ENCODE measurements at places on chromosomes 4 and X.

- no peak for DNase-seq
These were observed 298.7 kb upstream of the KLF3 start for GRCh38 chr4:38365261-38365660.

- peak; percentile 11 for DNase-seq
These were observed 83.7 kb downstream of the FREM3 start for GRCh38 chr4:143616771-143617170.

DNA sequence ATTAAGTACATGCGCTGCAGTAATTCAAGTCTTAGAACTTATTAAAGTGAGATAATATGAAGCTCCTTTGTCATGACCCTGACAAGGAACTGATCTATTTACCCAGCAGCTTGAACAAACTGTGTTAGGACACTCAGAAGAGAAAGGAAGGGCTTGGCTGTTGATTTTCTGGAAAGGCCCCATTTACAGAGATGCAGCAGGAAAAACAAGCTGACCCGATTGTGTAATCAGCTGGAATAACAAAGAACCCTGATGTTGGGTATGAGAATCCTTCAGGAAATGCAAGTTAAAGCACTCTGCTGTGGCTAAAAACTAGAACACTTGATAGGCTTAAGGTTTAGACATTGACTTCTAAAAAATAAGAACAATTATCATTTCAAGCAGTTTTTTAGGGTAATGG, 64.8 kb downstream of the TBC1D9 start:
- peak; percentile 69 for DNase-seq

DNA sequence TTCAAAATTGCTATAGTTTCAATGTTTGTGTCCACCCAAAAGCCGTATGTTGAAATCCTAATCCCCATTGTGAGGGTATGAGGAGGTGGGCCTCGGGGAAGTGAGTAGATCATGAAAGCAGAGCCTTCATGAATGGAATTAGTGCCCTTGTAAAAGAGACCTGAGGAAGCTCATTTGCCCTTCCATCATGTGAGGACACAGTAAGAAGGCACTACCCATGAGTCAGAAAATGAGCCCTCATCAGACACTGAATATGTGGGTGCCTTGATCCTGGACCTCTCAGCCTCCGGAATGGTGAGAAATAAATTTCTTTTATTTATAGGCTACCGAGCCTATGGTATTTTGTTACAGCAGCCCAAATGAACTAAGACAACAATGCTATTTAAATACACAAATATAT, 57.7 kb upstream of the EFHC2 start:
- DNase-seq = peak; percentile 6

DNA sequence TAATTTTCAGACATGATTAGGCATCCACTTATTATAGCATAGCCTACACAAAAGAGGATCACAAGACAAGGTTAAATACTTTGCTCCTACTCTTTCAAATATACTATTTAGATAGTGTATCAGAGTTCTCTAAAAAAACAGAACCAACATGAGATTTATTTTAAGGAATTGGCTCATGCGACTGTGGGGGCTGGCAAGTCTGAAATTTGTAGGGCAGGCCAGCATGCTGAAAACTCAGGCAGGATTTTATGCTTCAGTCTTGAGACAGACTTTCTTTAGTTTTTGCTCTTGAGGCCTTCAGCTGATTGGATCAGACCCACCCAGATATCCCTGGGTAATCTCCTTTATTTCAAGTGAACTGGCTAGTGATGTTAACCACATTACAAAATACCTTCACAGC, 169.5 kb downstream of the MAML3 start:
- no peak for DNase-seq

DNA sequence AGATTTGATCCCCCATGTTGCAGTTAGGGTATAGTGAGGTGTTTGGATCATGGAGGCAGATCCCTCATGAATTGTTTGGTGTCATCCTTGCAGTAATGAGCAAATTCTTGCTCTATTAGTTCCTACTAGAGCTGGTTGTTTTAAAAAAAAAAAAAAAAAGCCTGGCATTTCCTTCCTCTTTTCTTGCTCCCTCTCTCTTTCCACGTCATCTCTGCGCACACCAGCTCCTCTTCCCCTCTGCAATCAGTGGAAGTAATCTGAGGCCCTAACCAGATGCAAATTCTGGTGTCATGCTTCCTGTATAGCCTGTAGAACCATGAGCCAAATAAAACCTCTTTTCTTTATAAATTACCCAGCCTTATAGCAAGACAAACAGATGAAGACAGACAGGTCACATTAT, 24.5 kb downstream of the WDR17 start:
- no peak for DNase-seq

DNA sequence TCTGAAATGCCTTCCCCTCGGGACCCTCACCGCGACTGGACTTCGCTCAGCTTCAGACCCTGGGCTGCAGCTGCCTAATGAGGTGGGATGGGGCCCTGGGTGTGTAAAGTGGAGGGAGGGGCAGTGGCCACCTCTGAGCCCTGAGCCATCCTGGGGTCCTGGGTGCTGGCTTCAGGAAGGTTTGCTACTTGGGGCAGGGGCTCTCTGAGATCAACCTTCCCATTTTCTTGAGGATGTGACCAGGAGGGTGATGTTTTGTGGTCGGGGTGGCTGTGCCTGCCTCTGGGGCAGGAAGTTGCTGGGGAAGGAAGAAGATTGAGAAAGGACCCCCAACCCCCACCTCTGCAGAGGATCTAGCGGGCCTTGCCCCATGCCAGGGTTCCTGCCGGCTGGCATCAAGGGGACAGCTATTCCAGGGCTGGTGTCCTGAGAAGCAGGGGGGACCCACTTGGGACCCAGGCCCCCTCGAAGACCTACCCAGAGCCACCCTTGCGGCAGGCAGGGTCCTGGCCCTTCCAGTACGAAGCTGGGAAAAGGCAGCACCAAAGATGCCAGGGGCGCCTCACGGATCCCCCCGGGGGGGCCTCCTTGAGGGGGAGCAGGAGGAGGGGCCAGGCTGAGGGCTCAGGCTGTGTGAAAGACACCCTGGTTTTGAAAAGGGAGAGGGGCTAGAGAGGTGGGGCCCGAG, 6.5 kb downstream of the SH3BP2 start:
- DNase-seq = no peak

GRCh38 chr4:55117511-55117910, 7.9 kb downstream of the KDR start:
- peak; percentile 86 for DNase-seq

DNA sequence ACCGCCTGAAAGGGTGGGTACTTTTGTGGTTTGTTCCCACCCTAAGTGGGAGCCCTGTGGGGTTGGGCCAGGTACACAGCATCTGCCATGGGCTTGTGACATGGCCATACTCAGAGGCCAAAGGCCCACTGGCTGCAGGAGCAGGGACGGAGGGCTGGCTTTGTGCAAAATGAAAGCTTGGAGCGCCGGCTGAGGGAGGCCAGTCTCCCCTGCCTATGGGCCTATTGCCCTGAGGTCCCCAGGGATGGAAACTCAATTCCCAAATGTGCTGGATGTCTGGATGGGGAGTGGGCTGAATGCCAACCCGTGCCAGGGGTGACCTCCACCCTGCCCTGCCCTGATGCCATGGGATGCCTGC, 10.8 kb downstream of the ADRA2C start:
- DNase-seq = no peak

GRCh38 chr4:99868126-99868596, 26.1 kb downstream of the LAMTOR3 start:
- DNase-seq = peak; percentile 70

DNA sequence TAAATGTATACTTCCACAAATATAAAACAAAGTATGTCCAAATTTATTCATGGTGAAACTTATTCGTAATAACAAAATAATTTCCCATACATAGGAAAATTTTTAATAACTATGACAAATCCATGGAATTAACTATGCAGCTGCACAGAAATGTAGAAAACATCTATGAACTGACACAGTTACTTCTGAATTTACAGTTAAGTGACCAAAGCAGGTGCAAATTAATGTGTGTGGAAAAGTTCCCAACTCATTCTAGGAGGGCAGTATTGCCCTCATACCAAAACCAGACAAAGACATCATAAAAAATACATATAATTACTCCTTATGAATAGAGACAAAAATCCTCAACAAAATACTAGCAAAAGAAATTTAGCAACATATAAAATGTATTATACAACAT, 12.5 kb downstream of the LDOC1 start:
- DNase-seq = no peak

Measured in amniotic epithelial cell (primary cell).